ENCODE measurements at places on chromosomes 6 and 20.

DNA sequence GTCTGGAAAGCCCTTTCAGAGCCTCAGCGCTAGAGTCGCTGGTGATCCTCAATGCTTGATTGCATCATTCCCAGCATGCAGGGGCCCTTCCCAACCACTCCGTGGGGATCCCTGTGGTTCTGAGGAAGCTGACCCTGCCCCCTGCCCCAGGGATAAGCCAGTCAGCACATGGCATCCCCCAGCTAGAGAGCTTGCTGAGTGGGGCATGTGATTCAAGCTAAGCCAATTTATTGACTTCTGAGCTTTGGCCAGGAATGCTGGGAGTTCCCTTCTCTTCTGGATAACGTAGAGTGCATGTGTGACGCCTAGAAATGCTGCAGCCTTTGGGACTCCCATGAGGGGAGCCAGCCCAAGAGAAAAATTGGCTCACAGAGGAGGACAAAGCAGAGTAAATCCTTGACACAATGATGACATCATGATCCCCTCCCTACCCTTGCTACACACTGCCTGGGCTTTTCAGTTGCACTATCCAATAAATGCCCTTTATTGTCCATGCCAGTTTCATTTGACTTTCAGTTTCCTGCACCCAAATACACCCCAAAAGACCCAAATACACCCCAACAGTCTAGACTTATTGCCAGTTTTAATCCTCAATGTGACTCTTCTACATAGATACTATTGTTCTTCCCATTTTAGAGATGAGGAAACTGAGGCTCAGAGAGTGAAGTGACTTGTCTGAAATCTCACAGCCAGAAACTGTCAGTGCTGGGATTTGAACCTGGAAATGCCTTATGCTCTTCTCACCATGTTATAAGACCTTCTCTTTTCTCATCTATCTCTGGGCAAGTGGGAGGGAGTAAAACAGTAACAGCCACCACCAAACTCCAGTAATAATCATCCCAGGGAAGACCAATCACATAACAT is 34.3 kb downstream of the KCNB1 start:
- no peak for DNase-seq

- DNase-seq, result no peak
Measured at GRCh38 chr6:161630674-161631073, 356.8 kb upstream of the AGPAT4 start.

- DNase-seq, result no peak
Measured at GRCh38 chr6:123042401-123042800, 46.4 kb downstream of the CLVS2 start.

- peak; percentile 80 for DNase-seq
Measured at GRCh38 chr6:147203311-147204059, 732 bp upstream of the STXBP5 start.

- DNase-seq, result no peak
Measured at GRCh38 chr6:7127680-7128079, 19.9 kb downstream of the RREB1 start.

DNA sequence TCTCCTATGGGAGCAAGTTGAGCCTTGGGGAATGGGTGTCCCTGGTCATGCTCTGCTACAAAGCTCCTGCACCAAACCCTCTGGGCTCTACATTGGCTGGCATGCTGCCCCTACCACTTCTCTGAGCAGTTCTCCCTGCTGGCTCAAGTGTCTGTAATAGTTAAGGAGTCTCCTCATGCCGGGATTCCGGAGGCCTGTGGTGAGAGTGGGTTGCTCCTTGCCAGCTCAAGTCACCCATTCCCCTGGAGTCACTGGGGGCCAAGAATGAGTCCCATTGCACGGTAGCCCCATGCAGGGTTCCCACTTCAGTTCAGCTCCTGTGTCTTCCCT is 173.9 kb downstream of the PRDM13 start:
- DNase-seq, result no peak

DNA sequence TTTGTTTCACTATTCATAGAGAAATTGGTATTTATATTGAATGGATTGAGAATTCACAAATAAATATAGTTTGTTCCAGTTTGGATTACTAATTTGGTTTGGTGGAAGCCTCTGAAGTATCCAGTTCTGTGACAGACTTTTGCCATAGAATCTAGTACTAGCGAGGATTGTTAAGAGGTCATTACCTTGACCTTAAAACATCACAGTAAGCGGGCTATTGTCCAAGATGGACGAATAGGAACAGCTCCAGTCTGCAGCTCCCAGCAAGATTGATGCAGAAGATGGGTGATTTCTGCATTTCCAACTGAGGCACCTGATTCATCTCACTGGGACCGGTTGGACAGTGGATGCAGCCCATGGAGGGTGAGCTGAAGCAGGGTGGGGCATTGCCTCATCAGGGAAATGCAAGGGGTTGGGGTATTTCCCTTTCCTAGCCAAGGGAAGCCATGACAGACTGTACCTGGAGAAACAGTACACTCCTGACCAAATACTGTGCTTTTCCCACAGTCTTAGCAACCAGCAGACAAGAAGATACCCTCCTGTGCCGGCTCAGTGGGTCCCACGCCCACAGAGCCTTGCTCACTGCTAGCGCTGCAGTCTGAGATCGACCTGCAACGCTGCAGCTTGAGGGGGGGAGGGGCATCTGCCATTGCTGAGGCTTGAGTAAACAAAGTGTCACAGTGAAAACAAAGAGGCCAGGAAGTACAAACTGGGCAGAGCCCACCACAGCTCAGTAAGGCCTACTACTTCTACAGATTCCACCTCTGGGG is 66.4 kb upstream of the NEDD9 start:
- DNase-seq, result no peak

- no peak for DNase-seq
Measured at GRCh38 chr6:132972254-132972653, 157.9 kb downstream of the RPS12 start.

DNA sequence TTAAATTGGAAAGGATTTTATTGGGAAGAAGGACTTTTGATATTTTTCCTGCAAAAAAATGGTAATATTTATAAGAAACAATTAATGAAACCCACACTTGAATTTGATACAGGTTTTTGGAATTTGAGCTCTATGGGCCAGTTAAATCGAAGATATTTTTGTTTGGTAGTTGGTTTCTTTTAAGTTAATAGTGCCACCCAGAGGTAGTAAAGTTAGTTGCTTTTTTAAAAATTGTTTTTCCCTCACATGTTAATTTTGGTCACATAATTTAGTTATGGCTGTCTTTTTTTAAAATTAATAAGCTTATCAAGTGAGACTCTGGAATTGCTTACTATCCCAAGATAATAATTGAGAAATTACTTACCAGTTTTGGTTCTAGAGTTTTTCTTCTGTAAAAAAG is 7.1 kb downstream of the PRIM2 start:
- peak; percentile 41 for DNase-seq

- DNase-seq, result no peak
Measured at GRCh38 chr20:36591854-36592641, 13.5 kb upstream of the RAB5IF start.

DNA sequence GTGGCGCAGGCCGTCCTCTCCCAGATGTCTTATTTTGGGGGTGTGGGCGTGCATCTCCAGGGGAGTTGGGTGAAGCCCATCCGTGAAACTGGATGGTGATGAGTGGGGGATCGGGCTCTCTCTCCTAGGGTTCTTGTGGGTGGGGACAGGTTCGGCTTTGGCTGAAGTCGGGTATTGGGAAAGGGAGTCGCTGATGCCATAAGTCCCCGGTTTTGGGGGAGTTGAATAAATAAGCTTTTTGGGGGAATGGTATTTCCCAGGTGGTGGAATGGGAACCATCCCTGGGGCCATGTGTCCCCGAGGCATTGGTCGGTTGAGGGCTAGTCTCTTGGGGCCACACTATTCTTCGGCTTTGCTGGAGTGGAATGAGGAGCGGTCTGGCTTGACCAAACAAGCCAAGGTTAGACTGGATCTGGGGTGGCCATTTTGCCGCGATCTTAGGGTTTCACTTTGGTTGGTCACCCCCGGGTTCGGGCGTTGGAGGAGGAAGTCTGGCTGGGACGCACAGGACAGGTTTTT is 481 bp downstream of the ZNF133 start:
- no peak for DNase-seq

DNA sequence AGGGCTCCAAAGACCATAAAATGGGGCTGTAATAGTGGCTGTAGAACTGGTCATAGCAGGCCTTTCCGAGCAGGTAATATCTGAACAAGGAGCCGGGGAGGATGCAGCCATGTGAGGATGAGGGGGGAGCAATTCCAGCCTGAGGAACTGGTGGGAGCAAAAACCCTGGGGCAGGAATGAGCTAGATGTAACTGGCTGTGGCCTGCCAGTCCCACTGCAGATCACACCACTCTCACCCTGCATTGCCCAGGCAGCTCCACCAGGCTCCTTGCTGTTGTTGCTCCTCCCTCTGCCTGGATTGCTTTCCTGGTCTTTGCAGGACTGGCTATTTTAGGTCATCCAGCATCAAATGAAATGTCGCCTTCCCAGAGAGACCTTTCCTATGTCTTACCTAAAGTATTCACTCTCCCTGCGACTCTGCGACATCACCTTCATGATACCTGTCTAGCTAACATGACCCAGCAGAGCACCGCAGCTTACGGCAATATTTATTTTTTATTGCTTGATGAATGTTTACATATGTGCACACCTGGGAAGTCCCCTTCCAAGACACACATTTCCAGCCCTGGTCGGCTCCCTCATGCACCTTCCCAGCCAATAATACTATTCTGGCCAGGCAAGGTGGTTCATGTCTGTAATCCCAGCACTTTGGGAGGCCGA is 2.4 kb upstream of the ZFP64 start:
- DNase-seq, result no peak

DNA sequence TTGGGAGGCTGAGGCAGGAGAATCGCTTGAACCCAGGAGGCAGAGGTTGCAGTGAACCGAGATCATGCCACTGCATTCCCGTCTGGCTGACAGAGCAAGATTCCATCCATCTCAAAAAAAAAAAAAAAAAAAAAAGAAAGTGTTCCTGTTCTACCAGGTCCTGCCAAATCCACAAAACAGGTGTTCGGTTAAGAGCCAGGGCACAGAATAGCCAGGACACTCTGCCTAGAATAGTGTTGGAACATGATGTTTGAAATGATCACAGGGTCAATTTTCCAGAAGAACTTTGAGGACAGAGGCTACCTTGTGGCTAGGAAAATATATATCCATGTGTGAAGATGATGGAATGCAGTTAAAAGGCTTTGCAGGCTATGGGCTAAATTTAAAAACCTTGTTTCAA is 63.6 kb upstream of the TRAF3IP2 start:
- no peak for DNase-seq

GRCh38 chr20:37207171-37207570 is 27.8 kb upstream of the MROH8 start:
- DNase-seq, result no peak

DNA sequence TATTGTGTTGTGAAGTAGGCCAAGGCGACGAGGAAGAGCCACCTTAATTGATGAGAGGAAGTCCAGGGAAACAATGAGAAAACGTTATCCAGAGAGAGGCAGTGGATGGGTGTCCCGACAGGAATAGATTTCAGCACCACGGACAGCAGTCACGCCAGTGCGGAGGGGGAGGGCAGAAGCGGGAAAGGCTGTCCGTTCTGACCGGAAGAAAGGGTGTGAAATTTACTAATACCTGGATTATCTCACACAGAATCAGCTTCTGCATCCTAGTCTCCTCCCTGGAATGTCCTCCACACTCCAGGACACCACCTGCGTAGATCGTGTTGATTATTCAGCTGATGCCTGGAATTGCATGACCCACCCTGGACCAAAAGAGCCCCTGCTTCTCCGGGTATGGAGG is 7.4 kb upstream of the BPIFA3 start:
- DNase-seq, result no peak

DNA sequence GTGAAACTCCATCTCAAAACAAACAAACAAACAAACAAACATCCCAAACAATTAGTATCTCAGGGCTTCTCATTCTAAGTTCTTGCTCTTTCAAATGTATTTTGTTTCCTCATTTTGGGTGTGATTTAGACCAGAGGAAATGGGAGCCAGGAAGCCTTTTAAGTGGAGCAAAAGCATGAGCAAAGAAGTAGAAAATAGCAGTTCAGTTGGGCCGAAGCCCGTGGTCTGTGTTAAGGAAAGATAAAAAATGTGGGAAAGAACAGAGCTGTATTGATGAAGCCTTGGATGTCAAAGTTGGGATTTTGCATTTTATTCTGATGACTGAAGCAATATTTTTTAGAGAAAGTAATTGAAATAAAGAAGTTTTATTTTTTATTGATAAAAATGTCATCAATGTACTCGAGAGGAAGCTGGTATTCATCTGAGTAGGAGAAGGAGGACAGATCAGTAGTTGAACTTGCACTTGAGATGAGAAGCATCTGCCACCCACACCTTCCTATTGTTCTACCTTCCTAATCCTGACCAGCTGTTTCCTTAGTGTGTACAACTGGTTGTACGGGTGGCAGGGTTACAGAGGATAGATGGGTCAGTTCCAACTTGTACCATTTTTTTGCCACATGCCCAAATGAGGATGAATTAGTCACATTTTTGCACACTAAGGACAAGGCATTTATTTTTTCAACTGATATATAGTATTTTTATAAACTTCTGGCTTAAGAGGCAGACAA is 56.1 kb downstream of the KIAA0408 start:
- peak; percentile 45 for DNase-seq

Data from NCI-H2171 treated with DMSO at 0.1 percent for 48 hours (cell line).